ENCODE measurements at places on chromosomes 2 and 18. TPM values are rescaled to one million over a fixed set of nuclear protein-coding genes. Genes with fewer than 3 reads are reported as not detected.

The TEX261 gene
- total RNA-seq, result 19.1 TPM

DNA sequence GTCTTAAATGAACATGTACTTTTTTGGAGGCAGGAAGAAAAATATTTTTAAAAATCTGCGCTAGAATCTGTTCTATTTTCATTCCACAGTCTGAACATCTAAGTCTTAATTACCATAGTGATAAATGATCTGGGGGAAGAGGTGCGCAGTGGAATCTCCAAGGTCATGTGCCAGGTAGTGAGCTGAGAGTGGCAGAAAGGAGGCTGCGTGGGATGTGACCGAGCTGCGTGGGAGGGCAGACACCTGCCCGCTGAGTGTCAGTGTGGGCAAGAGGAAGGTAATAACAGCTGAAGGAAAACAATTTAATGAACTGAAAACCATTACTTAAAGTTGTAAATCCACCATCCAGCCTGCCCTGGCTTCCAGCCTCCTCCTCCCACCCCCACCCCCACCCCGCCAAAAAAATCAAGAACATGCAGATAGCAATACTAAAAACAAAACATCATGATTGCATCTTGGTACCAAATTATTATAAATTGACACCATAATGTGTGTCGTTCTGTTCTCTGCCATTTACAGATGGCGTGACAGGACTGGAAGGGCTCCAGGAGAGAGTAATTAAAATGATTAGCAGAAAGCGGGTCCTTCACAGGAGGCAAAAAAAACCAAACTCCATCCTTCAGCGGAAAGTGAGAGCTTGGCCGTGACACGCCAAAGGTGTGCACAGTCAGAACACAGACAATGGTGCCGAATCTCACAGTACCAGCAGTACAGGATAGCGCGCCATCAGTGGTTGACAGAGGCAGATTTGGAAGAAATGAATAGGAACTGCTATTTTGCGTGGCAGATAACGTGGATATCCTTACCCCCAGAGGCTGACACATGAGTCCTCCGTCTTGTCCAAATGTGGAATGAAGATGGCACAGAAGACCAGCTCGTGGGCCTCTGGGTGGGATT, 11.4 kb upstream of the DTNB start:
- no peak overlapping the region for H3K27ac ChIP-seq
- H3K4me3 ChIP-seq, result no peak overlapping the region
- H3K36me3 ChIP-seq, result no peaks in the 10 kb centered on the region
- H3K27me3 ChIP-seq, result no peaks in the 10 kb centered on the region
- no peak for DNase-seq

DNA sequence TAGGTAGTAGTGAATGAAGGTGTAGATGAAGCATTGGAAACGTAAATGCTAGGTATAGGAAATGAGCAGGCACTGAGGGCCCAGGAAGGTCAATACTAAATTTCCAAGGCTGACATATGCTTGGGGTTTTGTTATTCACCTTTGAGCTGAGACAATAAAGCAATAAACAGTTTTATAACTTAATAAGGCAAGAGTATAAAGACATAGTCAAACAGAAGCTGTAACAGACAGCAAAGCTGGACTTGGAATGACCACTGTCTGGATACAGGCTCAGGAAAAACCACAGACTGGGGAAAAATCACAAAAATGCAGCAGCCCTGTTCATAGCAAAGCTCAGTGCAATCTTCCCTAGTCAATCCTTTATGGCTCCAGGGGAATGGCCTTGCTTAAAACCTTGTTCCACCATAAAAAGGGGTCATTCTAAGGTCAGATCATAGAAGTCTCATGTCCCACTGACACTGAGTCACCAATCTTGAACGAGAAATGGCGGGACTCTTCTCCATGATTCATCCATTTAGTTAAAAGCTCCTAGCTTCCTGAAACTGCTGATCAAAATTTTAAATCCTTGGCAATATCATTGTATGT, 493.3 kb downstream of the CMPK2 start:
- H3K4me3 ChIP-seq, result no peak overlapping the region
- H3K27ac ChIP-seq, result no peak overlapping the region
- H3K36me3 ChIP-seq, result no peaks in the 10 kb centered on the region
- H3K27me3 ChIP-seq, result no peaks in the 10 kb centered on the region
- DNase-seq, result no peak

- H3K4me1 ChIP-seq, result peaks cover 76% of the 10 kb centered on the region
- no peaks in the 10 kb centered on the region for H3K27me3 ChIP-seq
- no peaks in the 10 kb centered on the region for H3K36me3 ChIP-seq
Measured at GRCh38 chr2:128365217-128365905, 46.7 kb upstream of the HS6ST1 start.

GRCh38 chr2:29616569-29616968, 304.8 kb downstream of the ALK start:
- peaks cover 26% of the 10 kb centered on the region for H3K4me1 ChIP-seq
- no peaks in the 10 kb centered on the region for H3K36me3 ChIP-seq
- H3K27ac ChIP-seq, result no peak overlapping the region
- H3K27me3 ChIP-seq, result no peaks in the 10 kb centered on the region
- DNase-seq, result no peak
- H3K4me3 ChIP-seq, result no peak overlapping the region

GRCh38 chr2:29016504-29016903, 35.4 kb downstream of the TOGARAM2 start:
- H3K27ac ChIP-seq, result no peak overlapping the region
- no peak overlapping the region for H3K4me3 ChIP-seq
- H3K4me1 ChIP-seq, result peaks cover 15% of the 10 kb centered on the region
- H3K27me3 ChIP-seq, result no peaks in the 10 kb centered on the region

GRCh38 chr18:50955253-50955652, 12.6 kb upstream of the ELAC1 start:
- no peak overlapping the region for H3K27ac ChIP-seq
- H3K4me3 ChIP-seq, result no peak overlapping the region
- DNase-seq, result no peak
- H3K27me3 ChIP-seq, result no peaks in the 10 kb centered on the region

DNA sequence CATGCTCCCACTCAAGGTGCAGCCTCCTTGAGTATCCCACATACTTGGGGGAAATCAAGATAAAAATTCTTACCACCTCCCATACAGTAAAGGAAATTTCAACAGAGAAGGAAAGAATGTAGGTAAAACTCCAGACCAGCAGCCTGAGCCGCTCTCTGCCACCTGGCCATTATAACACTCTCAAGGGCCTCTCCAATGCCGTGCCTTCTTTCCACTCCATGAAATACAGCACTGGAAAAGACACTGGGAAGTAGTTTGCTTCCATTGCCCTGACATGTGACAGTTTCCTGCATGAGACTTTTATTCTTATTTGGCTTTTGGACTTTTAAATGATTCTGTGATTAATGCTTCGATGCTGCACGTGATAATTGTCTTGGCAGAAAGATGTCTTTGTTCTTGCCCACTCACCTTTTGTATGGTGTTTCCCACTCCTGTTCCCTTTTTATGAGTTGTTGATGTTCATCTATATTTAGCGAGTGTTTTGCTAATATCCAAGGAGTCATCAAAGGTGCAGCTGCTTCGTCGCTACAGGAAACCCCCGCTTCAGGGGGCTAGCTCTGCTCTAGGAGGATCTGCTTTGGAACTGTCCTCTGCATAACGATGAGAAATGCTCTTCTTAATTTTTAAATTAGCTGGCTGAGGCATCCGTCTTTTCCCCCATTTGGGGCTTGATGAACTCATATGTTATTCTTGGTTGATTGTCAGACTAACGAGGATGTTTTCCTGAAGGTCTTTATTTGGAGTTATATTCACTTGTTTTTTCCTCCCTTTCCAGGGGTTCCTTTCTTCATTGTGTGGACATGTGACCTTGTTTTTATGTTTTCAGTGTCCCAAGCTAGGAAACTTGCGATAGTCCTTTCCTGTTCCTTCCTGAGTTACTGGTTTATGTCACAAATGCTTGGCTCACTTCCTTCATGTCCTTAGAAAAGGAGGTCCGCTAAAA, 179.4 kb downstream of the TXNL1 start:
- H3K36me3 ChIP-seq, result no peaks in the 10 kb centered on the region
- H3K27me3 ChIP-seq, result no peaks in the 10 kb centered on the region
- no peak for DNase-seq
- H3K27ac ChIP-seq, result no peak overlapping the region
- no peak overlapping the region for H3K4me3 ChIP-seq

GRCh38 chr2:88690591-88691338, 708 bp upstream of the RPIA start:
- no peaks in the 10 kb centered on the region for H3K27me3 ChIP-seq
- peaks cover 6% of the 10 kb centered on the region for H3K4me1 ChIP-seq
- 0 out of 2 replicates have a peak overlapping the region, but pooled peaks have one; percentile 1 for H3K27ac ChIP-seq
- H3K36me3 ChIP-seq, result no peaks in the 10 kb centered on the region
- DNase-seq, result peak; percentile 40

DNA sequence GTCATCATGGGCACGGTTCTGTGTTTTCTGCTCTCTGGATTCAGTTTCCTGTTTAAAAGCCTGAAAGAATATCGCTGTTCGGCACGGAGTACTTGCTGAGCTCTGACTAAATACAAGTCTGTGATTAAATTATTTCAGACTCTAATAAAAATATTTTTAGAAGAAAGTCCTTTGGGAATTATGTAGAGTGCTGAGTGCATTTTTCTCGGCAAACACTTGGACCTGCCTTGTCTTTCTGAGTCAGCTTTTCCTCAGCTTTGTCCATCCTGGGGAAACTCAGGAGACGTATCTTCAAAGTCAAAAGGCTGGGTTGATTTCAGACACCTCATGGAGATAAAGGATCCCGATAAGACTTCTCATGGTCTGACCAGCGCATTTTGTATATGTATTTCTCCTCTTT, 45.9 kb downstream of the IL1R2 start:
- no peak overlapping the region for H3K27ac ChIP-seq
- no peaks in the 10 kb centered on the region for H3K36me3 ChIP-seq

The ROCK1 gene
- total RNA-seq, result 43.0 TPM

DNA sequence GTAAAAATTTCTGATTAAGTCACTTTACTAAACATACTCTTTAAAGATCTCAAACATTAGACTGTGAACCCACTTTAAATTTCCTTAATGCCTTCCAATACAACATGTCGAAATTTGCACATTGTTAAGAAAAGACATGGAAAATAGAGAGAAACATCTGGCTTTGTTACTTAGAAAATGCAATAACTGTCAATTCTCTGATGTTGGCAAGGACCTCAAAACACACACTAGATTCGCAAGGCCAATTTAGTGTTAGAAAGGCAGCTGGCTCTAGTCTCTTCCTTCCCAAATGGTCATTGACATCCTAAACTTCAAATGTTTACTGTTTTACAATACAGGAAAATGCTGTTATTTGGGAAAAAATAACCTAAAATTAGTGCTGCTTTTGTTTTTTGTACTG, 110.6 kb downstream of the UPP2 start:
- H3K27ac ChIP-seq, result no peak overlapping the region
- no peaks in the 10 kb centered on the region for H3K27me3 ChIP-seq
- DNase-seq, result no peak
- H3K36me3 ChIP-seq, result no peaks in the 10 kb centered on the region
- no peak overlapping the region for H3K4me3 ChIP-seq
- H3K4me1 ChIP-seq, result peaks cover 10% of the 10 kb centered on the region

The SCYGR2 gene
- not detected for total RNA-seq

GRCh38 chr2:64617631-64618151, 36.0 kb downstream of the SERTAD2 start:
- H3K27ac ChIP-seq, result no peak overlapping the region
- peaks cover 4% of the 10 kb centered on the region for H3K4me1 ChIP-seq
- no peak for DNase-seq
- H3K27me3 ChIP-seq, result no peaks in the 10 kb centered on the region
- H3K4me3 ChIP-seq, result no peak overlapping the region

The EML6 gene
- not detected for total RNA-seq

The MAP3K19 gene
- not detected for total RNA-seq

GRCh38 chr2:65728477-65729180, 296.2 kb upstream of the SPRED2 start:
- H3K27me3 ChIP-seq, result 0 out of 2 replicates have a peak, but pooled peaks cover 3% of the 10 kb centered on the region
- H3K36me3 ChIP-seq, result no peaks in the 10 kb centered on the region

DNA sequence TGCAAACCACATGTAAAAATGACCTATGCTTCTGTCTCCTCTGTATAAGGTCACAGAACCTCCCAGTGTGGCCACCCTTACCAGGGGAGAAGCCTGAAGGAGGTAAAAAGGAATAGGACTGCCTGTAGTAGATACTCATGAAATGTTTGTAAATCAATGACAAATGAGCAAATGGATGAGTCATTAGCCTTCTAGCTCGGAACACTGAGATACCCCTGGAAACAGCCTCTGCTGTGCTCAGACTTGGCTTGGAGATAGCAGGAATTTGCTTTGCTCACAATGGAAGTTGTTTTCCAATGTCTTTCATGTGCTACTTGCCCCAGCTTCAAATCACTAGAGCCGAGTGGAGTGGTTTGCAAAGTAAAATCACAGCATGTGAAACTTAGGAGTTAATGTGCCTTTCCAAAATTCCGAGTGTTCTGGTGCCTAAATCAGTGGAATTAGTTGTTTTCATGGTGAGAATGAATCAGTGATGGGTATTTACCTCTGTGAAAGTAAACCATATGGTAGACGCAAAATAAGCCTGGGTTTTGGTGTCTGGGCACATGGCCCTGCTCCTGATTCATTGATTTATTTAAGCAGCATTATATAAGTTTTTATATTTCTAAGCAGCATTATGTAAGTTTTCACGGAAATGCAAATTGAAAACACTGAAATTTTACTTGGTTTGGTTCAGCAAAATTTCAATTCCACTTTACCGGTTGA, 154.0 kb upstream of the MAP3K20 start:
- H3K27me3 ChIP-seq, result no peaks in the 10 kb centered on the region
- no peak for DNase-seq
- no peaks in the 10 kb centered on the region for H3K36me3 ChIP-seq
- peaks cover 35% of the 10 kb centered on the region for H3K4me1 ChIP-seq

DNA sequence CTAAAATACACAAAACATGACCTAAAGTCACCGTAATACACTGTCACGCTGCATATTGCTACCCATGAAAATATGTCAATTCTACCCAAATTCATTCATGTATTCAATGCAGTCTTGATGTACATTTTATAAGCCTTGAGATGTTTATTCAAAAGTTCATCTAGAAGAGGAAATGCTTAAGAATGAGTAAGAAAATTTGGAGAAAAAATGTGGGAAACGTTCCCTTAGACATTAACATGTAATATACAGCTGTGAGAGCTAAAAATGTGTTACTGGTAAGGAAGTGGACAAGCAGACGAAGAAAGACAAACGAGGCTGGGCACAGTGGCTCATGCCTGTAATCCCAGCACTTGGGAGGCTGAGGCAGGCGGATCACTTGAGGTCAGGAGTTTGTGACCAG, 37.3 kb downstream of the THAP4 start:
- no peaks in the 10 kb centered on the region for H3K4me1 ChIP-seq
- no peak overlapping the region for H3K27ac ChIP-seq
- no peaks in the 10 kb centered on the region for H3K27me3 ChIP-seq
- H3K4me3 ChIP-seq, result no peak overlapping the region

DNA sequence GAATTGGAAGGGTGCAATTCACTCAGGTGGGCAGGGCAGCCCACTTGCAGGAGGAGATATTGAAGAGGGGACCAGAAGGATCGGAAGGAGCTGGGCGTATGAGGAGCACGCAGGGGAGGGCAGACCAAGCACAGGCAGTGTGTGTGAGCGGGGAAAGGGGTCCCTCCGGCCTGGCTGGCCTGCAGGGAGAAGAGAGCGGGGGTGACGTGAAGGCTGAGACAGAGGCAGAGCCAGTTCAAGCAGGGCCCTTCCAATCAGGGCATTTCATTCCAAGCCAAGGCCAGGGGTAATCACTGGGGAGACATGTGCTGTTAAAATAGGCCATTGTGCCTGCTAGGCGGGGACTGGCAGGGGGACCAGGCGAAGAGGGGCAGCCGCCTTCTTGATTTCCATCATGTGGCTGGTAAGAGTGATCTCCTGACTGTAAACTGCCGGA, 62.2 kb downstream of the ACKR3 start:
- DNase-seq, result no peak
- H3K36me3 ChIP-seq, result no peaks in the 10 kb centered on the region
- H3K27me3 ChIP-seq, result no peaks in the 10 kb centered on the region
- no peak overlapping the region for H3K4me3 ChIP-seq

The BUB1 gene
- total RNA-seq, result 52.8 TPM

Data from SJSA1 (cell line).